ENCODE measurements at places on chromosomes 7 and 10. TPM values are rescaled to one million over a fixed set of nuclear protein-coding genes. Genes with fewer than 3 reads are reported as not detected.

DNA sequence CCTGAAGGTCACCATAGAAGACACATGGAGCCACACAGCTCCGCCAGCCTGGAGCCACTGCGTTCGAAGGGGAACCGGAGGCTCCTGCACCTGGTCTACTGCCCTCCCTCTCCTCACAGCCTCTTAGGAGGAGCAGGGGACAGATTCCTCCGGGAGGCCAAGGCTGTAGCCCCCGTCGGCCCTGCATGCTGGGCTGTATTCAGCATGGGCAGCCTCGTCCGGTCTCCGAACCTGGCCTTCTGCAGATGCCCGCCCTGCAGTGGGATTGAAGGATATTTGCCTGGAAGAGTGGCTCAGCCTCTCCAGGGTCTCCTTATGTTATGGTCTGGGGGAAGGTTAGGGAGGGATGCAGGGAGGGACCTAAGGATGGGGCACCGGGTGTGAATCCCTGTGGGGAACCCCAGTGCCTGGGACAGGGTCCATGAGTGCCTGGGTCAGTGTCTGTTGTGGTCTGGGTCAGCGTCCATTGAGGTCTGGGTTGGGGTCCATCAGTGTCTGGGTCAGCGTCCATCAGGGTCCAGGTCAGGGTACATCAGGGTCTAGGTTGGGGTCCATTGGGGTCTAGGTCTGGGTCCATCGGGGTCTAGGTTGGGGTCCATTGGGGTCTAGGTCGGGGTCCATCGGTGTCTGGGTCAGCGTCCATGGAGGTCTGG, 13.0 kb upstream of the SCART1 start:
- no peak for DNase-seq

GRCh38 chr7:132577206-132578049, 1.2 kb upstream of the PLXNA4 start:
- peak; percentile 59 for DNase-seq

GRCh38 chr7:139650429-139651100, 127.1 kb downstream of the CLEC2L start:
- DNase-seq = no peak

DNA sequence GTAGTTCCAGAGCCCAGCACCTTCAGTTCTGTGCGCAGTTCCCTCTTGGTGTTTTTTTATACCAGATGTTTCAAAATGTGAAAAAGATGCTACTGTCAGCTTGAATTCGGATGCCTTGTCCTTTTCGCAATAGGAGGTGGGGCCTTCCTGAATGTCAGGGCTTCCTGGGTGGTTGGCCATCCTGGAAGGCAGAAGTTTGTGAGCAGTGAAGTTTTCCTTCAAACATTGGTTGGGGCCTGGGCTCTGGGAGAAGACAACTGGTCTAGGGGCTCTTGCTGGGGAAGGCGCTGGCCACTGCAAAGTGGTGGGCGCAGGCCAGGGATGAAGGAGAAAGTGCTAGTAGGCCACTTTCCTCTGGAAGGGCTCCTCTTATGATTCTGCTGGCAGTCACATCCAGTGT, 56.8 kb upstream of the JAZF1 start:
- no peak for DNase-seq

GRCh38 chr10:24502801-24503460, 220.8 kb downstream of the ARHGAP21 start:
- no peak for DNase-seq

DNA sequence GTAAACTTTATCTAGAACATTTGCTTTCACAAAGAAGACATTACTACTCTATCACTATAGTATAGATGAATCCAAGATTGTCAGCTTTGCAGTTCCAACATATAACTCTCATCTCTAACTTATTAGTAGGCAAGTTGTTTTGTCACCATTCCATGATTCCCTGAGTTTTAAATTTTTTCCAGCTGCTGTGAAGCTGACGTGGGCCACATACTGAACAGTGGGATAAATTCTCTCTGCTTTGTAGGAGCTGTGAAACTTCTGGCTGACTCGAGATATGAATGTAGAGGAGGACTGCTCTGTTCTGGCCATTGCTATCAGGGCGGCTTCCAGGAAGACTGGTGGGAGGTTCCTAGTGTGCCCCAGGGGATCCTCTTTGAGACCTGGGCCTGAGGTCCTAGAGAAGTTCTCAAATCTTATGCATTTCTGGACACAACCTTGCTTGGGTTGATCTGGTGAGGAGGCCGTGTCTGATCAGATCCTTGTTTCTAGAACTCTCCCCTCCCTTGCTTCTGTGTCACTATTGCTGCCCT, 58.0 kb downstream of the LSMEM1 start:
- DNase-seq = no peak

GRCh38 chr10:6667679-6668270, 87.7 kb upstream of the PRKCQ start:
- DNase-seq = peak; percentile 5

GRCh38 chr10:102230861-102231356, 4.8 kb downstream of the ELOVL3 start:
- no peak for DNase-seq

GPC2 gene
- total RNA-seq = 8.8 TPM

C10orf67 gene
- not detected for total RNA-seq

SORCS3 gene
- total RNA-seq = not detected

Measured in G401 (cell line).